Left kidney (tissue), 8 donors: ENCODE measurements at places on chromosomes 2 and 18. TPM values are rescaled to one million over a fixed set of nuclear protein-coding genes. Genes with fewer than 3 reads are reported as not detected.

- no peak for DNase-seq
Measured at GRCh38 chr2:225124311-225125017, 82.2 kb upstream of the DOCK10 start.

DNA sequence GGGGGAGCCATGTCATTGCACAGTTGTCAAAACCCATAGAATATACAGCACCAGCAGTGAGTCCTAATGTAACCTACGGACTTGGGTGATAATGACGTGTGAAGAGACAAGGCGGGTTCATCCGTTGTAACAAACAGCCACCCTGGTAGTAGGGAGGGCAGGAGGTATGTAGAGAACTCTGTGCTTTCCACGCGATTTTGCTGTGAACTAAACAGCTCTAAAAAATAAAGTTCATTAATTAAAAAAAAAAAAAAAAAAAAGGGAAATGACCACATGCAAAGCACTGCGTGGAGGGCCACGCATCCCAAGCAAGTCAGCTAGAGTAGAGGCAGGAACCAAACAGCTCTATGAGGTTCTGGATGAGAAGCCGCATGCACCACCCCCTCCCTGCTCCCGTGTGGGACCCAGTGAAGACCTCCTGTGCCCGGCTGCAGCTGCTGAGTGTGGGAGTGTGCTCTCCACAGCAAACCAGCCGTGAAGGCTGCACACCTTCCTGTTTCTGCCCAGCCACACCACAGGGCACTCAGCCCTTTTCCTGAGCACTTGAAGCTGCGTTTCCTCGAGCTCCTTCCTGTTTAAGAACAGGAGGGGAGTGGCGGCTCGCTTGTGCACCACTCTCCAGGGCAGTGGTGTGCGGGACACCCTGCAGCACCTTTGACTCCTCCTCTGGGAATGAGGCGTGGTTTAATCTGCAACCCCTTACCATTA lies 65.6 kb downstream of the ODC1 start:
- DNase-seq = peak; percentile 59

- DNase-seq = peak; percentile 89
Measured at GRCh38 chr2:221573430-221574230, 1.5 kb upstream of the EPHA4 start.

REEP1 gene
- 3.5 TPM for polyA plus RNA-seq

CWC22 gene
- polyA plus RNA-seq = 42.4 TPM
